WERI-Rb-1 (cell line): ENCODE measurements at places on chromosomes 7 and 10.

GRCh38 chr7:108561047-108561619, 8.4 kb downstream of the THAP5 start:
- DNase-seq: no peak

DNA sequence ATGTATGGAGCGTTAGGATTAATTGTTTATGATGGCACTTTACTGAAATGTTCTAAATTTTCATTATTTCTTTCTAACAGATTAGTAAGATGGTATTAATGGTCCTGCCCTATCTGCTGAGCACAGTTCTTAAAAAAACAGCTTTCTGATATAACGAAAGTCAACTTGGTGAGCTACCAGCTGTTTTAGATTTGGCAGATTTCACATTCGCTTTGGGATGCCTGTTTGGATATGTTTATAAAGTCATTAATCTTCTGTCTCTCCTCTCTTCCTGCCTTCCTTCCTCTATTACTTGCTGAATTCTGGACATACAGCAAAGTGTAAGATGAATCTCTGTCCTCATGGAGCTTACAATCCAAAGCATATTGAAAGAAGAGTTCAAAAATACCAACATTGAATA, 396.8 kb upstream of the LRGUK start:
- DNase-seq: no peak

GRCh38 chr10:127757033-127757432, 20.0 kb downstream of the FOXI2 start:
- DNase-seq: no peak

- no peak for DNase-seq
Measured at GRCh38 chr7:157445956-157446295, 109.1 kb downstream of the DNAJB6 start.

GRCh38 chr7:84261509-84261908, 66.9 kb upstream of the SEMA3A start:
- no peak for DNase-seq

DNA sequence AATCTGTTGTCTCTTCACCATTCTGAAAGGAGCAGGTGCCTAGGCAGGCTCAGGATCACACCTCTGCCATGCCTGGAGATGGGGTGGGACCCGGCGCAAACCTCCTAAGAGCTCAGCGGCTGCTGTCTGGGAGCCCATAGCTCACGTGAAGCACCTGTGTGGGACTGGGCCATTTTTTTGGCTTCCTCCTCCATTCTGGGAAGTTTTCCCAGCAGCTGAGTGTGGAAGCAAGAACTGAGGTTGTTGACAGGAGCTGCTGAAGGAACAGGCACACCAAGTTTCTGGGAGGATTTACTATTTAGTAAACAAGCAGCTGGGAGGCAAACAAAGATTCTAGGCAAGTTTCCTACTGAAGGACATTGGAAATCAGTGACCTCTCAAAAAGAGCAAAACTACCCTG, 77.3 kb downstream of the FAM13C start:
- DNase-seq: no peak

DNA sequence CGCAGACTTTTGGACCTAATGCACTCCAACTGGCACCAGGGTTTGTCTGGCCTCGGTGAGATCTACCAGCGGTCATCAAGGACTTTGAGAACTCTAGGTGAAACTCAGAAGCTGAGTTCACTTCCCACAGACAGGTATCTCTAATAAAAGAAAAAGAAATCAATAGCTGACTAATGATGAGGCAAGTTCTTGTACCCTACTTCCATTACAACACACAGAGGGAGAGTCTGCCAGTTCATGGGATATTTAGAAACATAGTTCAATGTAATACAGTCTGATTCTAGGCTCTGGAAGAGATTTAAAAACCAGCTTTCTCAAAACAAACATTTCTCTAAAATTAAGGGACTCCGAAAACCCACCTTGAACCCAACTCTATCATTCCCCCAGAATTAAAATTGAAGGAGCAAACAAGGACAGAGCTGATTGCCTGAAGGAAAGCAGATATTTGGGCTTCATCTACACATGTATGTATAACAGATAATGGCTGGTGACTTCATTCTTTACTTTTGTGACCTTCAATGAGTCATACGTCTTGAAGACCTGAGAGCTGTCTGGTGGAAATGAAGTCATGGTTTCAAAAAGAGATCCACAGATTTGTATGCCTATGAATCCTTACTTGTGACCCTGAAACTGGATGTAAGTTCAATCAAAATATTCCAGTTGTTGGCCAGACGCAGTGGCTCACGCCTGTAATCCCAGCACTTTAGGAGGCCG, 2.7 kb upstream of the PNLIPRP1 start:
- DNase-seq: no peak

DNA sequence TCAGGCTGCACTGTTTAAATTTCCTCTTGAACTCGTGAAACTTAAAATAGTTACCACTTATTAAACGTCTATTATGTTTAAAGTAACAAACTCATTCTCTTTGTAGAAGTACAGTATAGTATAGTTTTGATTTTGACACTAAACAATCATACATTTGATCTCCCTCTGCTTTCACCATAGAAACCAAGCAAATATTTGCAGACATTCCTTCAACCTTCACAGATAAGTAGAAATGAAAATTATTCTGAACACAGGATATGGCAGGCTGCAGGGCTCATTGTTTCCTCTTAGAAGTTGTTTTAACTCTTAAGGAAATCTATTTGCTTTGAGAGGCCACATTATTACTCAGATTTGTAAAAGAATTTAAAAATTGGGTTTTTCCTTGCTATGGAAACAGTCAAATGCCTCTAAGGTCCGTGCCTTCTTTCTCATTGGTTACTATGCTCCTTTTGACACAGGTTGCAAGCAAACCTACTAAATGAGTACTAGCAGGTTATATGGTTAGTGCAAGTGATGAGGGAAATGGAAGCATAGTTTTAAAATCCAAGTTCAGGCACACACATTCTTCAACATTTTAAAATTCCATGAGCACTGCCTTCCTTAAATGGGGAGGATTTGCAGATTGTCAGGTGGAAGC, 92.8 kb upstream of the FAM133B start:
- no peak for DNase-seq

DNA sequence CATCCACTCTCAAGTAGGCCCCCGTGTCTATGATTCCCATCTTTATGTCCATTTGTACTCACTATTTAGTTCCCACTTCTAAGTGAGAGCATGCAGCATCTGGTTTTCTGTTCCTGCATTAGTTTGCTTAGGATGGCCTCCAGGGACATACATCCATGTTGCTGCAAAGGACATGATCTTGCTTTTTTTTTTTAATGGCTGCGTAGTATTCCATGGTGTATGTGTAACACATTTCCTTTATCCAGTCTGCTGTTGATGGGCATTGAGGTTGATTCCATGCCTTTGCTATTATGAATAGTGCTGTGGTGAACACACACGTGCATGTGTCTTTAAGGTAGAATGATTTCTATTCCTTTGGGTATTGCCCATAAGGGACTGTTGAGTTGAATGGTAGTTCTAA, 67.8 kb downstream of the SFMBT2 start:
- DNase-seq: no peak
